ENCODE measurements at places on chromosomes 7 and 10.

GRCh38 chr7:149195180-149196150 is at the start of gene ZNF282:
Gene ZNF282, plus strand, starts transcription at chr7:149195546. Its CDS starts 44 bp downstream, at chr7:149195590.
- peak; percentile 91 for DNase-seq

- peak; percentile 33 for DNase-seq
These were observed 531.1 kb upstream of the STEAP1 start for GRCh38 chr7:89623018-89623672.

DNA sequence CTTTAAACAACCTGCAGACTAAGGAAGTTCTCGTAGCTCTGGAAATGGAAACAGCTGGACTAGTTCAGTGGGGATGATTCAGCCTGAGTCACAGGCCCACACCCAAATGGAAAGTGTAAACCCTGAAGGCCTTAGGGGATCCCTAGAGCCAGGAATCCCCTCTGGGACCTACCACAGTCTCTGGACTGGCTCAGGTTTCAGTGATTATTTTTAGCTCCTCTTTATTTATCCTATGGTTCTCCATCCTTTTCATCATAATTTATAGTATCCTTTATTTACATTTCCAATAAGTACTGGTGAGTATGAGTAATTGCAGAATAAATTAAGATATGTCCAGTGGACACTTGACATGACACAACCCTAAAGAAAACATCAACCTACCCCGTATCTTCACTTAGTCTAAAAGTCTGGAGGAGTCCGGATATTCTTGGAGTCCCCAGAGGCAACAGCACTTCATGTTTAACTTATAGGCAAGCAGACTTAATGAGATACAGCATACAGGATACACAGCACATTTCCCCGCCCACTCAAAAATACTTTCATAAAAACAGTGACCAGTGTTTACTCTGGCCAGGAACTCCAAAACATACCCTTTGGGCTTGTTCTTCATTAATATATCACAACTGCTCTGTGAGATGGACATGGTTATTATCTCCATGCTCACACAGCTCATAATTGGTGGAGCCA is 28.4 kb upstream of the SEMA3E start:
- no peak for DNase-seq

- no peak for DNase-seq
These were observed 8.1 kb downstream of the STK17A start for GRCh38 chr7:43590862-43591557.

DNA sequence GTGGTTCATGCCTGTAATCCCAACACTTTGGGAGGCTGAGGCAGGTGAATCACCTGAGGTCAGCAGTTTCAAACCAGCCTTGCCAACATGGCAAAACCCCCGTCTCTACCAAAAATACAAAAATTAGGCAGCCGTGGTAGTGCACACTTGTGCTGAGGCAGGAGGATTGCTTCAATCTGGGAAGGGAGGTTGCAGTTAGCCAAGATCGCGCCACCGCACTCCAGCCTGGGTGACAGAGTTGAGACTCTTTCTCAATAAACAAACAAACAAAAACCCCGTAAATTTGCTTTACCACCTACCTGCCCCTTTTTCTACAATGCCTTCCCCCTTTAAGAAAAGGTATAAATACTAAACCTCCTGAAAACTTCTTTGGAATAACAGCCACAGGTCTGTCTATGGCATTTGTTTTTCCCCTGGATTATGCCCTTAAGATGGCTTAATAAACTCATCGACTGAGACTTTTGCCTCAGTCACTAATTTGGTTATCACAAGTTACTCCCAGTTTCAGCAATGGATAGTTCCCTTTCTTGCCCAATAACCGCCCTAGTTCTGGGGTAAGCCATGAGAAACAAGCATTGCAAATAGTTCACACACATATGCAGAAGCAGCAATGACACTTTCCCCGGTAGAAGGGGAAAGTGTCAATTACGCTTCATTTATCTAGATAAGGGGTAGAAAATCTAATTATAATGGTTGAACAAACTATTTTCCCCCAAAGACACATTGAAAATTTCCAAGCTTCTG is 52.8 kb upstream of the SVIL start:
- DNase-seq, result no peak

GRCh38 chr7:44322631-44323363 is 2.6 kb downstream of the CAMK2B start:
- no peak for DNase-seq

GRCh38 chr7:121697731-121698316 is 175.1 kb upstream of the PTPRZ1 start:
- DNase-seq, result no peak

- no peak for DNase-seq
These were observed 159.4 kb downstream of the OAT start for GRCh38 chr10:124259139-124259825.

DNA sequence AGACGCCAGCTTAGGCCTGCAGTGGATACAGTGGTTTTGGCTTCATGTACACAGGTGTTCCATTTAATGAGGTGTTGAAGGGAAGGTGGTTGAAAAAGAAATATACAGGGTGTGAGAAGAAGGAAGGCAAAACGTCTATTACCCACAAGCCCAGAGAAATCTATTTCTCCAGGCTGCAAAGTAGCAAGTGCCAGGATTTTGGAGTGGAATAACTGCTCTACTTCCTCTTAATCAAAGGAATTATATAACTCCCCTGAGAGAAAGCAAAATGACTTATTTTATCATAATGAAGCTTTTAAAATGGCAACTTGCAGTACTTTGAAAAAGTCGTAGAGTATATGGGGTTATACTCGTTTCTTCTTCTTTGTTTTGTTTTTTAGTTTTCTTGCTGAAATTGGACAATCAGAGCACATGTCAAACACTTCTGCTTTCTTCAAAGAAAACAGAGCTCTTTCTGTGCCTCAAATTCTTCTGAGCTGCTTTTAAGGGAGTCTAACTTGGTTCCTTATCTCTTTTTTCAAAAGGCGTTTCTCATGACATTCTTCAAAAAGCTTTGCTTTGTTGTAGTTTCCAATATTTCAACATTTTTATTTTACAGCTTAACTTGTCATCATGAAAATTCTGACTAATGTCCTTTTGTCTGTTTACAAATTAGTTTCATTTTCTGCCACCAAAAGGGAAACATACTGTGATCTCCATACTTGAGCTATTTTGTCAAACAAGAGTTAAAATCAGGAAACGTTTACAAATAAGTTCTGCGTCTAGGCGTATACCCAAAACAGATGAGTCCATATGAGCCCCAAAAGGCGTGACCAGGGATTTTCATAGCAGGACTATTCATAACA is 289.7 kb downstream of the FRMD4A start:
- no peak for DNase-seq

DNA sequence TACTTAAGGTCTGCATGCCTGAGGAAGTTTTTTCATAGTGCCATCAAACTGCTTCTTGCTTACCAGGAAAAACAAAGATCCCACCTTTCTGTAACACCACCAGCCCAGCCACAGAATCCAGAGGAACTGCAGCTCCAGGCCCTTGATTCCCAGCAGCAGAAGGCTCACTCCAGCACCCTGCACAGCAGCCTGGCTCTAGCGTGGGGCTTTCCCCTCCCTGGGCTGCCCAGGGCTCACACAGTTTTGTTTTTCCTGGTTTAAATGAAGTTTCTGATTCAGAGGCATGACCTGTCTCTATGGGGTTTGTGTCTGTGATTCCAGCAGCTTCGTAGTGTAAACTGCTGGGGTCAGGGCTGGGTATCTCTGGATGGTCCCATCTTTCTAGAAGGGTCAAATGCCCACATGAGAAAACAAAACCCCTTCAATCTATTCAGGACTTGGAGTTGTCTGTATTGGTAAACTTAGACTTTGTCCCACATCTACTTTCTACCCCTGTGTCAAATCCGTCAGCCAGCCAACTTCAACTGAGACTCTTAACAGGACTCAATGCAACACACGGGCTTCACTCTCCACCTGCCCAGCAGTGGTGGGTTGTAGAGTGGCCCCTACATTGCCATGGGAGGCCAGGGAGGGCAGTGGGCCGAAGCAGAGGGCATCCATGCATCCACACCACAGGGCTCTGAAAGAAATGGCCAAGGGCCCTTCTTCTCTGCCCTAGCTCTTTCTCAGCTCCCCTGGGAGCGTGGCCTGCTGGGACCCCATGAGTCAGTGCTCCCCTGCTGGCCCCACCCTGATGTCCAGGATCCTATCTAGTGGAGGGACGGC is 73.6 kb downstream of the ATXN7L1 start:
- DNase-seq, result no peak

GRCh38 chr7:1948301-1948796 is 278.3 kb downstream of the ELFN1 start:
- no peak for DNase-seq

GRCh38 chr7:4129481-4130122 is 552.5 kb upstream of the FOXK1 start:
- no peak for DNase-seq

GRCh38 chr10:3747984-3748383 is 37.0 kb downstream of the KLF6 start:
- no peak for DNase-seq

GRCh38 chr10:33274096-33274785 is 60.2 kb downstream of the NRP1 start:
- DNase-seq, result no peak

DNA sequence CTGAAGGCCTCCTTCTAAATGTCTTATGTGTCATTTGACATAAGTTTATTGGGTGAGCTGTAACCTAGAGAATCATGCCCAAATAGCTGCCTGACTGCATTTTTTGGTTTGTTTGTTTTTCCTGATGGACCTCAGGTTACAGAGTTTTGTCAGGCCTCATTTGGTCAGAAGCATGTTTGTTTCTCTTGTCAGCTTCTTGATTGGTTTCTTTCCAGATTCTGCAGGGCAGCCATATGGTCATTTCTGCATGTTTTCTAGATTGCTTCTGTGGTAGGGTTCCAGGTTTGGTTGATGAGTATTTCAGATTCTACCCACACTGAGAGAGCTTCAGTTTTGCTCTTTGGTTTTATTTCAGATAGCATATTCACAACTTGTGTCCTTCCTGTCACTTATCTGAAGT is 28.0 kb downstream of the GLCCI1 start:
- DNase-seq, result no peak

DNA sequence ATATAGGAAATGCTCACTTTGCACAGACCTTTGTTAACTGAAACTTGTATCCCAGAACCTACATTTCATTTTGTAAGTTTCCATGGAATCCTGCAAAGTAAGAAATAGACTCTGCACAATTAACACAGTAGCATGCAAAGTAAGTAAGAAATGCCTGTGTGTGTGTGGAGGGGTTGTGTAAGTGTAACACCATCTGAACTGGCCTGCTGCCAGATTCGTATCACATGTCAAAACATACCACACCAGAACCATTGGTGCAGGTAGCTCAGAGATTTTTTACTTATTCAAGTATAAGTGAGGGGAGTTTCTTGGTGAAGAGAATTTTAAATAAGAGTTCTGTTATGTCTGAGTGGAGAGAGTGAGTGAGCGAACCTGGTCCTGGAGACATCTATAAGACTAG is 17.9 kb upstream of the DDX21 start:
- no peak for DNase-seq

- no peak for DNase-seq
These were observed 755 bp downstream of the HOXA13 start for GRCh38 chr7:27198871-27199801.

DNA sequence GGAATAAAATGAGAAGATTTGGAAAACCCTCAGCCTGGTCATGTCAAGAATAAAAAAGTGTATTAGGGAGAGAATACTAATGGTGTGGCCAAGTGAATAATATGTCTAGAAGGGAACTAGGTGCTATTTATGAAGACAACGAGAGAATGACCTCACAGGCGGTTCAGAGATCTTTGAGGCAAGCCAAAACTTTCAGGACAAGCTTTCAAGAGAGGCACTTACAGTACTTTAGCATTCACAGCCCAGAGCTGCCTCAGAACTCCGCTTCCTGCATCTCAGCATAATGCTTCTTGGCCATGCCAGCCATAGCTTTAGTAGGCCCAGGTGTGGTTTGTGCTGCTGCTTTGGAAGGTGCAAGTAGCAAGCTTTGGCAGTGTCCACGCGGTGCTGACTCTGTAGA is 37.2 kb upstream of the CCDC7 start:
- no peak for DNase-seq

DNA sequence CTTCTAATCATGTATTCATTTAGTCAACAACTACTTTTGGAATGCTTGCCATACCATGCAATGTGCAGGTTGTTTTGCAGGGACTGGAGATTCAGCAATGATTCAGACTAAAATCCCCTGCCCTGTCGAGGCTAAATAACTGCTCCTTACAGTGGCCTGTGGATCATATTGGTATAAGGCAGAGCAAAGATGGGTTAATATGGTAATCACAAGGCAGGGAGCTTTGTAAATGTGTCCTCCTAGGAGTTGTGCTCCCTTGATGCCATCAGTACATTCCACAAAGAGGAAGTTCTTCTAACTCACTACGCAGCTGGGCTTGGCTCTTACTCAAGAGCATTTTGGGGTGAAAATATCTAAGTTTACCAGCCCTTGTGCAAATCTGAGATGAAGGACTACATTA is 614 bp upstream of the IFIT2 start:
- no peak for DNase-seq

GRCh38 chr7:140609646-140610045 is 31.0 kb downstream of the DENND2A start:
- no peak for DNase-seq

DNA sequence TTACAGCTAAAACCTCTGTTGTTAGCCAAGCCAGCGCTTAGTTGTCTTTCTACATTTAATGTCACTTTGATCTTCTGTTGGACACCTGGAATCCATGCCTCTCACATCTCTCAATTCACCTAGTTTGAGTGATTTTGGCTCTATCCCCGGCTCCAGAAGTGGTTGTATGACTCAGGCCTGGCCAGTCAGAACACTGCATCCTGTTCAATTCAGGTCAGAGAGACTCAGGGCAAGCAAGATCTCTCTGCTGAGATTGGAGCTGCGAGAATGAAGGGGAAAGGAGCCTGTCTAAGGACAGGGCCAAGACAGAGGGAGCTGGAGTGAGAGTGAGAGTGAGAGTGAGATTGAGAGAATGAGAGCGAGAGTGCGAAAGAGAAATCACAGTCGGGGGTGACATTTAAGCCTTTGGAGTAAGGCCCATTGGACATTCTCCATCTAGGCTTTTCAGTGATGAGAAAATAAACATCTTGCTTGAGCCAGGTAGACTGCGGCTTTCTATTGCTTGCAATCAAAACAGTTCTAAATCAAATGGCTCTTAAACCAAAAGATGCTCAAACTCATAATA is 83.3 kb upstream of the DYNC1I1 start:
- DNase-seq, result peak; percentile 79

GRCh38 chr10:86260564-86260963 is 106.0 kb downstream of the GRID1 start:
- no peak for DNase-seq

GRCh38 chr7:7323352-7323751 is 141.0 kb downstream of the C1GALT1 start:
- peak; percentile 53 for DNase-seq

DNA sequence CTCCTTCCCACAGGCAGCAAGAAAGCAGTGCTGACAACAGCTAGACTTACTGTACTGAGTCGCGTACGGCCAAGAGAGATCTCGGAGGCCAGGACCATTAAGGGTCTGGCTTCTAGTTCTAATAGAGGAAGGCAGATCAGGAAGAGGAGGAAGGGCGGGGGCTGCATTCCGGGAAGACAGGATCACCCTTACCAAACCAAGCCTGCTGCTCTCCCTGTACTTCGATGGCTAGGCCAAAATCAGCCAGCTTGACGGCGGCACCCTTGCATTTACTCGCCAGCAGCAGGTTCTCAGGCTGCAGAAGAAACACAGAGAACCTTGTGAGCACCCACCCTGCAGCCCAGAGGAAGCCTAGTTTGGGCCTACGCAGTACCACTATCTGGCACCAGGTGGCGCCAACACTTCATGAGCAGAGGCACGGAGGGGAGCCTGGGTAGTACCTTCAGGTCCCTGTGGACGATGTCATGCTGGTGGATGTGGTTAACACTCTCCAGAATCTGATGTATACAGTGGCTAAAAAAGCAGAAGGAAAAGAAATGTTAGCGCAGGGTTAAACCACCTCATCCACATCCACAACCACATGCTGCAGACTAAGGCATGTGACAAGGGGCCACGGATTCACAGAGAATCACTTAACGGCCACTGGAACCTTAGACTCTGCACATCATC is 25.4 kb downstream of the CAMK2G start:
- DNase-seq, result peak; percentile 7

Measured in NCI-H1092 (cell line).